NCI-H82 (cell line): ENCODE measurements at places on chromosomes 5 and 9.
A peak's percentile ranks its signal among the peaks of the same experiment; 100 is the strongest.

- DNase-seq, result no peak
Measured at GRCh38 chr5:76547891-76548524, 75.2 kb downstream of the F2RL2 start.

- DNase-seq, result peak; percentile 26
Measured at GRCh38 chr5:14156650-14157492, 13.7 kb downstream of the TRIO start.

DNA sequence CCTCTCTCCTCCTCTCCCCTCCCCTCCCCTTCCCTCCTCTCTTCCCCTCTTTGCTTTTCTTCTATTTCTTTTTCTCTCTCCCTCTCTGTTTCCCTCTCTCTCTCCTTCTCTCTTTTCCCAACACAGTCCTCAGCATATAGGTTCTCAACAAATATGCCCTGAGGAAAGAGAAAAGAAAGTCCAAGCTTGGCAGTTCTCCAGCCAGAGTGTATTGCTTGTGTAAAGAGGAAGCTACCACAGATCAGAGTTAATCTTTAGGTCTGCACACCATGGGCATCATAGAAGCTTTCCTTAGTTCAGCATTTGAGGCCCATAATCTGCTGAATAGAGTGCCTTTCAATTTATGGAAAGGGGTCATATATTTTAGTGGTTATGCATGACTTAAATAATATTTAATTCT is 382.8 kb upstream of the WWC1 start:
- DNase-seq, result peak; percentile 11

DNA sequence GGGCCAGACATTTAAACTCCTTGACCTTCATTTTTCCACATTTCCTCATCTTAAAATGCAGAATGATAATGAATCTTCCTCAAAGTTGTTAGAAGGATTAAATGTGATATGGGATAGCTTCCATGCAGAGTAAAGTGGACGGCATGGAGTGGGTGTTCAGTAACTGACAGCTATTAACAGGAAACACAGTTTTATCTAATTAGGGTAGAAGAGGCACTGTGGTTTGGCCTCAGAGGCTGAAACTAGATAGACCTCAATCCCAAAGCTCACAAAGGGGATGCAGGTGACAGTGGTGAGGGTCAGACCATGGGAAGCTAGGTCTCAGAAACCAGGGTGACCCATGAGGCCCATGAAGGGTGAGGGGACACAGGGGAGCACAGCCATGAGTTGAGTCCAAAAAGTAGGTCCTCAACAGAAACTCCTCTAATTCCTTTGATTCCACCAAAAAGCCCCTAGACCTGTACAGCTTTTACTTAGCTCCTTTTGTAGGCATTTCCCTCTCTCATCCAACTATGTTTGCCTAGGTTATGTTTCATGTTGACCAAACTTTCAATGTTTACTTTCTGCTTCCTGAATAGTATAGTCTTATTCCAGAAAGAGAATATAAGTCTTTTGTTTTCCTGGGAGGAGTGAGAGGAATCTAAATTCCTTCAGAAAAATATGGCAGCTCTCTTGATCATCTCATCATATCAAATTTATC is 27.9 kb upstream of the GLDC start:
- no peak for DNase-seq

DNA sequence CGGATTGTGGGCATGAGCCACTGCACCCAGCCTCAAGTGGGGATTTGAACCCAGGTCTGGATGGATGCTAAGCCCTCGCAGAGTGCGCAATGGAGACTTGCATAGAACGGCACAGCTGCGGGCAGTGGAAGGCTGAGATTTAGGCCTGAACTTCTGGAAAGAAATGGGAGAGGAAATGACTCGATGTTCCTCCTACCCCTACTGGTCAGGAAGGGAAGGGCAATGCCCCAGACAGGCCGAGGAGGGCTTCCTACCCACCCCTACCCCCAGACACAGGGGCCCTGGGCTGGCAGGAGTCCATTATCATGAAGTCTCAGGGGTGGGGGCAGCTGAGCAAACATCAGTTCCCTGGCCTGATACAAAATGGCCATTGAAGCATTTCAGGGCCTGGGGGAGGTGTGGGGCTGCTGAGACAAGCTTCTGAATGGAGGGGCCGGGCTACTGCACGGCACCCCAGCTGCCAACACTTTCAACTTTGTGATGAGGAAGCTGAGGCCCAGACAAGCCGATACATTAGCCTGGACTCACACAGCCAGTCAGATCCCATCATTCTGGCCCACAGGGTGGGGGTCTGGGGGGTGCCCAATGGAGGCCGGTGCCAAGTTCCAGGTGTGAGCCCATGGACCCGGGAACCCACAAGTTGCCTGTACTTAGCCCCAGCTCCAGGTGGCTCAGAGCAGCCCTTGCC is 13.5 kb upstream of the WDR38 start:
- peak; percentile 46 for DNase-seq

DNA sequence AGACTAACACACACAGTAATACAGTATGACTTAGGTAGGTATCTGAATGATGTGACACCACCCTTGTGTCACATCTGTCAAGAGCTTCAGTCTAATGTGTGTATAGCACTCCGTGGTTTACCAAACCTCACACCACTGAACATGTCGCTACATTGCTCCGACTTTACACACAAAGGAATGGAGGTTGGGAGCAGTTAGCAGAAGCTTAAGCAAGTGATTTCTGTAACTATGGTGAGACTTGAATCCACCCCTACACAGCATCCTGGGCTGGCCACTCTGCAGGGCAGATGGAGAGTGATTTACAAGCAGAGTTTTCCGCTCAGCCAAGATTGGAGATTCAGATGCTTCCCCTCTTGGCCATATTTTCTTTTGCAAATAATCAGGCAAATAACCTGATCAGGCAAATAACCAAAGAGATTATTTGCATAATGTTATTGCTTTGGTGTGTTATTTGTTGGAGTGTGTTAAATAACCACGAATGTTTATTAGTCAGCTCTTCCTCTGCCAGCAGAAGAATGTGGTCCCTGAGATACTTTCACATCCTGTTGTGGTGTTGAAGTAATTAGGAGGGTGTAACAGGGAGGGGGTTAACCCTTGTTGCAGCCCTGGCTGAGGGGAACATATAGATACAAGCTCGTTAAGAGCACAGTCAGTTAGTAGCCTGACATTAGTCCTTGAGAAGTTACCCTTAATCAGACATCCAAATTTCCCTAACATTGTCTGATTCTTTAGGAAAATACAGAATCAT is 92.8 kb downstream of the SNX18 start:
- no peak for DNase-seq

DNA sequence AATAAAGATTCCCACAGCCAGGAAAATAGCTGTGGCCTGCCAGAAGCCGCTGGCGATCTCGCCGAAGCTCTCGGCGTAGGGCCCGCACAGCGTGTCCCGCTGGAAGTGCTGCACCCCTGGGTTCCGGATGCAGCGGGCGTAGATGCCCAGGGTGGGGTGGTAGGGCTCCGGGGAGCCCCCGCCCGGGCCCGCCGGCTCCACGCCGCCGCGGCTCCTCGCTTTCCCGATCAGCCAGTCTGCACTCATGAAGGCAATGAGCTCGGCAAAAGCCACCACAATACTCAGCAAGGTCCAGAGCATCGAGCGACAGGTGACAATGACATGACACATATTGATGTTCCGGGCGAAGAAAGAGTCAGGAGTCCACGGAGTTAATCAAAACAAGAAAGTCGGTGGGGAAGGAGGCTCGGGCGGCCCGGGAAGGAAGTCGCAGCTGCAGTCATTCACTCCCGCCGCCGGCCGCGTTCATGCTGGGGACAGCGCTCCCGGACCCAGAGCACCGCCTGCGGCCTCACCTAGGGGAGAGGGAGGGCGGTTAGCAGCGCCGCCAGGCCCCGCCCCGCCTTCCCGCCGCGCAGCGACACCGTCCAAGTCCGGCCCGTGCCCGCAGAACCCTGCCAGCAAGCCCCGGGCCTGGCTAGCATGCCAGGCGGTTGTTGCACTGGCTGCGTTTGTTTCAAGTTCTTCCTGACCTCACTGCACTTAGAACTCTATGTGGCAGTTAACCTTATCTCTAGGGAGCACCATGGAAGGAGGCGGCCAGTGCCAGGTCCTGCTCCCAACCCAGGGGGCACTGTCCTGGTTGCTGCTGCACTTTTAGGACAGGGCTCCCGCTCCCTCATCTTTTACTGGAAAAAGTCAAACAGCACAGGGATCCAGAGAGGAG is 138.4 kb downstream of the LHFPL2 start:
- no peak for DNase-seq

- DNase-seq, result no peak
Measured at GRCh38 chr5:16733331-16734006, 116.7 kb upstream of the RETREG1 start.

GRCh38 chr5:172370237-172370640 is 84.1 kb downstream of the SH3PXD2B start:
- DNase-seq, result no peak

DNA sequence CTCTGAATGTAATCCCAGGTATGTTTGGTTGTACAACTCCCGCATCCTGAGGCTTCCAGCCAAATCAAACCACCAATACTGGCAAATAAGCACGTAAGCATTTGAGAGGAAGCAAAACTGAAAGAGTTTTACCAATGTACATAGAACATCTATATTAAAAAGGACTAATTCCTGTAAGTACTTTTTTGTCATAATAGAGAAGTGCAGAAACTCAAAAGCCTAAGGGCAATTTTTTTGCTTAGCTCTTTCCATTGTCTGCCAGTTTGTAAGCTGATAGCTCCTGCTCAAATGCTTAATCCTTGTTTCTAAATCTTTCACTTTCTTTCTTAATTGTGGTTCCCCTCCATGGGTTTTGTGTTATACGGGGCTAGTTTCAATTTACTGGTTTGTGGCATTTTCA is 1151.8 kb downstream of the CDH12 start:
- no peak for DNase-seq

GRCh38 chr9:108775901-108776306 is 79.9 kb downstream of the ACTL7B start:
- no peak for DNase-seq

DNA sequence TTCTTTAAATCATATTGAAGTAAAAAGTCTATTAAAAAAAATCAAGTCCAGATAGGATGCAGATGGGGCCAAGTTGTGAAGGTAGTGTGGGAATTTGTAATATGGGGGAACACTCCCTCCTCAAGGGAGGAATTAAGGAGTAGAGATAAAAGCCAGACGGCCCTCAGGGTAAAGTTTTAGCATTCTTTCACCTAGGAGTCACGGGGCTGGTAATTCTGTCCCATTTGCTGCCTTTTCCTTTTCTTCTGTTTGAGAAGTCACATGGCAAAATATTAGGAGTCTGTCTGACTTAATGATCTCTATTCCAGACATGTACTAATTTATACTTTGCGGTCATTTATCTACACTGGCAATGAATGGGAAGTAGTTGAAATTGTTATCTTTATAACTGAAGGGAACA is 61.9 kb downstream of the SNX24 start:
- DNase-seq, result no peak
